Astrocyte (in vitro differentiated cells and primary cell): ENCODE measurements at places on chromosomes 2 and 18. TPM values are rescaled to one million over a fixed set of nuclear protein-coding genes. Genes with fewer than 3 reads are reported as not detected.

- DNase-seq, result peak; percentile 27
Observed at GRCh38 chr2:207241198-207241597, 75.5 kb upstream of the KLF7 start.

DNA sequence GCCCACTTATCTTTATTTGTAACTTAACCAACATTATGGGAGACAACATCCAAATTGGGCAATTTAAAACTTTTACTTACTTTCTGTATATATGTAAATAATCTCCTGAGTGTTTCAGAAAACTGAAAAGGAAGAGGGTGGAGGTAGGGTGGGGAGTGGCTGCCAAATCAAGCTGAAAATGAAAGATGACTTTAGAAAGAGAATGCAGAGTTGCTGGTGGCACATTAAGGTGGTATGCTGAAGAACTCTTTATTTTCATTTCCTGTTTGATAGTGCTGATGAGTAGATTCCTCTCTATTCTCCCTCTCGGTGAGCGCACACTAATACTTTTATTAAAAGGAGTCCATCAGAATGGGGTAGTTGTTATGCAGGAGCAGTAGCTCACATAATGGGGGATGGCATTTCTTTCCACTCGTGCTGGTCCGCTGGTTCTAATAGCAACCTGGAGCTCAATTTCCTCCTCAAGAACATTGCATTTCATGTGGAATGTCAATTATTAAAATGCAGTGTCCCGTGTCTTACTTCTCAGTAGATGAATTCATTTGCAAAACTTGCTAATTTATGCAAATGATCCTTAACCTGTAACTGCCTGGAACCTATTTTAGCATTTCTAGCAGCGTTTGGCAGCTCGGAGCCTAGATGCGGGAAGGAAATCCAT lies 466.9 kb upstream of the HNRNPA3 start:
- DNase-seq, result no peak

Gene OBSL1
- total RNA-seq, result 77.5 and 88.1 TPM in 2 replicates

DNA sequence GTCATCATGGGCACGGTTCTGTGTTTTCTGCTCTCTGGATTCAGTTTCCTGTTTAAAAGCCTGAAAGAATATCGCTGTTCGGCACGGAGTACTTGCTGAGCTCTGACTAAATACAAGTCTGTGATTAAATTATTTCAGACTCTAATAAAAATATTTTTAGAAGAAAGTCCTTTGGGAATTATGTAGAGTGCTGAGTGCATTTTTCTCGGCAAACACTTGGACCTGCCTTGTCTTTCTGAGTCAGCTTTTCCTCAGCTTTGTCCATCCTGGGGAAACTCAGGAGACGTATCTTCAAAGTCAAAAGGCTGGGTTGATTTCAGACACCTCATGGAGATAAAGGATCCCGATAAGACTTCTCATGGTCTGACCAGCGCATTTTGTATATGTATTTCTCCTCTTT lies 45.9 kb downstream of the IL1R2 start:
- peak; percentile 52 for DNase-seq

Gene RAB6C
- total RNA-seq, result 0.09 and 0.14 TPM in 2 replicates

GRCh38 chr2:15825276-15825980 lies 114.9 kb upstream of the MYCN start:
- DNase-seq, result no peak

Gene RTP5
- not detected in 2 replicates for total RNA-seq
